Spleen (tissue), 13 donors: ENCODE measurements at places on chromosomes 13 and 19.

DNA sequence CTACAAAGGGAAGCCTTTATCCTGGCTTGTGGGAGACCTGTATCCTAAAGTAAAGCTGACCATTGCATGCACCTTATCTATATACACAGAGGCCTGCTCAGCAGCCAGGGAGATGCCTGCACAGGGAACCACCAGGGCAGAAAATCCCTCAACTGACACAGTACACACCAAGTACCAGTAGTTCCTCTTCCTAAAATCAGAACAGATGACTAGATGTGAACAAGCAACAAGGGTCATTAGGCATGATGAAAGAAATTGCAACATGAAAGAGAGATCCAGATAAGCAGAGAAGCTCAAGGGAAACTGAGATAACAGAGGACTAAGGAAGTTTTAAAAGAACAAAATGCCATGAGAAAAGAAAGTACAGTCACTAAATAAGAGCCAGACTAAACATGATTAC lies 39.7 kb upstream of the SLC7A9 start:
- DNase-seq, result no peak

- no peak for DNase-seq
Observed at GRCh38 chr13:93624311-93624777, 397.7 kb downstream of the GPC6 start.

DNA sequence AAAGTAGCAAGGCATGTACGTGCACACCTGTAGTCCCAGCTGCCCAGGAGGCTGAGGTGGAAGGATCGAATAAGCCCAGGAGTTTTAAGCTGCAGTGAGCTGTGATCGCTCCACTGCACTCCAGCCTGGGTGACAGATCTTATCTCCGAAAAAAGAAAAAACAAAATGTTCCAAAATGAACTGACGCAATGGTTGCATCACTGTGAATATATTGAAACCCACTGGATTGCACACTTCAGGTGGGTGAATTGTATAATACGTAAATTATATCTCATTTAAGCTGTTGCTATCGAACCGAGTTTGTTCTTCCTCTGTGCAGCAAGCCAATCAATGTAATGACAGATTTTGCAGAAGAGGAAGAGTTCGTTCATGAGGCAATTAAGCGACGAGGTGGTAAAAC lies 1.6 kb upstream of the CASP14 start:
- DNase-seq, result no peak

DNA sequence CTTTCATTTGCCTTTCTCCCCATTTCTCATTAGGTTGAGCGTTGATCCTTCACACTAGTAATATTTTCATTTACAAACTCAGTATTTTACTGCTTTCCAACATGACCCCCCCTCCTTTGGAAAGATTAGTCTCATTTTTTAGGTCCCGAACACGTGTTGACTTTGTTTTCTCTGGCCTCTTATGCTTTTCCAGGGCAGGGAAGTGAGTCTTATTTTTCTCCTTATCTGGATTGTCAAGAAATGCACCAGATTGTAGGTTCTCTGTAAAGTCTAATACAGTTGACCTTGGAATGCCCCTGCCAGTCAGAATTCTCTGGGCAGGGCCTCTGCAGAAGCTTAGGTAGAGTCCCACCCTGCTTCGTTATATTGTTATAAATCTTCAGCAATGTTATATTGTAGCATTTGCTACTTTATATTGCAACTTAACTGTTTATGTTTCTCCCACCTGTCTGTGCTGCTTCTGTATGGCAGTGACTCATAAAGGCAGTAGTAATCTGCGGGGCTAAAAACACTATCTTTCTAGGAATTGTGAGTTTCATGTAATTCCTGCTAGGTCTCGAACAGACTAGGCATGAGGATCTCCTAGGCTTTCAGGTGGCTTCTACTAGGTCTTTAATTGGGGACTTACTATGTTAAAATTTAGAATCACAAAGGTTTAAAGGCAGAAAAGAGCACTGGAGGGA lies 2.0 kb downstream of the TDRD3 start:
- DNase-seq, result no peak

DNA sequence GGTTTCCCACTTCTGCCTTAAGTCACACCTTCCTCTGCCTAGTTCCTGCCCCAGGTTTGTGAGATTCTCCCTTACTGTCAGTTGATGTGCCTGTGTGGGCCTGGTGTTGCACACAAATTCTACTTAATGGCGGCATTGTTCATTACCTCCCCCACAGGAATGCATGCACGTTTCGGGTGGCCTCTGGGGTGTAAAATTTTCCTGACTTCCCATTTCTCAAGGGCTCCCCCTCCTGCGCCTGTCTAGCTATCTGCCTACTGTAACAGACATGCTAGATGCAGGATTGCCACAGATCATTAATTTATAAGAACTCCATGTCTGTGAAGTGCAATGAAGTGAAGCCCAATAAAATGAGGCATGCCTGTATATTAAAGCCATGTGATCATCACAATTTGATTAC lies 1466.3 kb downstream of the PCDH9 start:
- no peak for DNase-seq

- DNase-seq, result no peak
Observed at GRCh38 chr19:50268041-50268440, 61.1 kb downstream of the KCNC3 start.

DNA sequence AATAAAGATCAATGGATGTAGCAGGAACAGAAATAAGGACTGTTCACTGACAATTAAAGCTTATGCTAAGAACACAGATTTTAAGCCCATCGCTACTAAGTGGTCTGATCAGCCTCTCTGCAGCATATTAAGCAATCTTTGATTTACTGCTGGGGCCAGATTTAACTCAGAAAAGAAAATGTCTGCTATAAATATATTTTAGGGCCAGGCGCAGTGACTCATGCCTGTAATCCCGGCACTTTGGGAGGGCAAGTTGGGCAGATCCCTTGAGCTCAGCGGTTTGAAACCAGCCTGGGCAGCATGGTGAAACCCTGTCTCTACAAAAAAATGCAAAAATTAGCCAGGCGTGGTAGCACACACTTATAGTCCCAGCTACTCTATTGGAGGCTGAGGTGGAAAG lies 43.0 kb downstream of the METTL21C start:
- DNase-seq, result no peak

- no peak for DNase-seq
Observed at GRCh38 chr19:46841458-46842083, 9.1 kb downstream of the AP2S1 start.

- peak; percentile 77 for DNase-seq
Observed at GRCh38 chr19:52237771-52238400, 31.5 kb upstream of the ZNF766 start.

DNA sequence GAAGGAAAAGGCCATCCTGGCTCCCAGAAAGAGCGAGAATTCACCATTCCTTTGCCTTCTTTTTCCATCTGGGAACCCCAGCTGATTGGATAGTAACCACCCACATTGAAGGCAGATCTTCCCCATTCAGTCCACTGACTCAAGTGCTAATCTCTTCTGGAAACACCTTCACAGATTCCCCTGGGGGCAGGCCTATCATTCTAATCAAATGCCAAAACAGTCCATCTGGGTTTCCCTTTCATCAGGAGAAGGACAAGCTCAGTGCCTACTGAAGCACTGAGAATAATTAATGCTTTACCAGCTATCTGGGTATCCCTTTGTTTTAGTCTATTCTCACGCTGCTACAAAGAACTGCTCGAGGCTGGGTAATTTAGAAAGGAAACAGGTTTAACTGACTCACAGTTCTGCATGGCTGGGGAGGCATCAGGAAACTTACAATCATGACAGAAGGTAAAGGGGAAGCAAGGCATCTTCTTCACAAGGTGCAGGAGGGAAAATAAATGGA lies 293.2 kb downstream of the ENOX1 start:
- DNase-seq, result no peak

DNA sequence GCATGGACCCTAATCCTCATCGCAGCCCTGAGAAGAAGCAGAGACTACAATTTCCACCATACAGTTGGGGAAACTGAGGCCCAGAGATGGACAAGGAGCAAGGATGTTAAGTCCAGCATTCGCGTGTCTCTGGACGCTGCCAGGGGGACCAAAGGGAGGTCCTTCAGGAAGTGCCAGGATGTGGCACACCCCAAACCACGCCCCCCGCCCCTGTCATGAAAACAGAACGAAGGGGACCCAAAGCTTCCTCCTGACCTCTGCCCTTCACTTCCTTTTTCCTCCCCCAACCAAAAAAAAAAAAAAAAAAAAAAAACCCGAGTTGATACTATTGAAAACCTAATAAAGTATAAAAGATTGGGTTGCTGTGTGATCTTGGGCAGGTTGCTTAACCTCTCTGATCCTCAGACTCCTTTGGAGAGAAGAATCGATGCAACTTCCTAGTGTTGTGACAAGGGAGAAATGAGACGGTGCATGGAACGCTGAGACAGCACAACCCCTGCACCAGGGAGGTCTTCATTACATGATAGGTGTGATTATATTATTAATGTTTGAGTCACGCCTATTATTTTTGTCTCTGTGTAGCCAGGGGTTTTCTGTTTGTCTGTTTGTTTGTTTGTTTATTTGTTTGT lies 2.7 kb upstream of the ZBTB7A start:
- peak; percentile 92 for DNase-seq

- no peak for DNase-seq
Observed at GRCh38 chr19:35781650-35782049, 6.3 kb downstream of the ARHGAP33 start.

- no peak for DNase-seq
Observed at GRCh38 chr13:42494157-42494556, 79.8 kb upstream of the TNFSF11 start.

DNA sequence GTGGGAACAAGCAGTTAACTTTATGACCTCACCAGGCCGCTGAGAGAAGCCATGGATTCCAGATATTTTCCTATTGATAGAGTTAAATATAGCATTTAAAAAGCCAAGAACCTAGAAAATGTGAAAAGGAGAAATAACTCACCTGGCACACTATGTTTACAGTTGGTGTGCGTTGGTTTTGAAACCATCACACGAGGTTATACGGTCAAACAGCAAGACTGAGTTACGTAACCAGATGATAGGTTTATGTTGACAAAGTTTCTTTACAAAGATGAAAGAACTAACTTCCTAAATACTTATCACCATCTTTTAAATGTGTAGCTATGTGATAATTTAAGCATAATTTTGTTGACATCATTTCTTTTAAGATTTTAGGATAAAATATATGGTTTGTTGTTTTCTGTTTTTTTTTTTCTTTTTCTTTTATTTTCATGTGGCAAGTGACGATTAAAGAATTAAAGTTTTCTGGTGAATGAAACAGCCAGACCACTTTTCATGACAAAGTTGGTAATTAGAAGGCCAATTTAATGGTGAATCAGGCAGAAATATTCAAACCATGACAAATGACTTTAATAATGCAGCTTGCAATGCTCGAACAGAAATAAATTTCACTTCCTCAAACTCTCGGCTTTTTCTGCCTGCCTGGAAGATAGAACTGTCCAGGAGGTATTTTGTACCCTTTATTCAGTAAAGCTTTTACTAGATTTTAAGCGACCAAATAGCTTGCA lies 339.1 kb upstream of the OBI1 start:
- no peak for DNase-seq

- DNase-seq, result no peak
Observed at GRCh38 chr19:31500197-31500830, 151.1 kb upstream of the TSHZ3 start.

DNA sequence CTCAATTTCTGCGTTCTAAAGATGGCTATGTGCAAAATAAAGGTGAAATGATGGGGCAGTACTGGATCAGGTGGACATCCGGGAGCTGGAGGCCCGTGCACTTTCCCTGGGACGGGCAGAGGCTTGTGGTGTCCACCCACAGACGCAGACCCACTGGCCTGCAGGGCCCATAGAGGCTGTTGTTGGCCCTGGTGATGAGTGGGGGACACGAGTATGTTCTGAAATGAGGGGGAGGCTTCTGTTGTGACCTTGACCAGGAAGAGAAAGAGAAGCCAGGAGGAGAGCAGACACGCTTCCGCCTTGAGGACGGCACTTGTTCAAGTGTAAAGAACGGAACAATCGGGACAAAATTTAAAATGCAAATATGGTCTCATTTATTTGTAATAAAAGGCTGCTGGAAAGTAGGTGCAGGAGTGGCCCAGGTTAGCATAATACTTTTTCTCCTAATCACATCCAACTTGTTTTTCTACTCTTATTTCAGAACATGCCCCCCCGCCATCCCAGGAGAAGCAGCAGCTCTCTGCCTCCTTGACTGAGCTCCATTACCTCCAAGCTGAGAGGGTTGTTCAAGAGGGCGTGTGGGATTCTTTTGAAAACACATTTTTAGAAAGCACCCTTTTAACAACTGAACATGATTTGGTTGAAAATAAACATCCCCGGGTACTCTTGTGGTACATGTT lies 27.1 kb downstream of the ATP11A start:
- DNase-seq, result peak; percentile 38

- DNase-seq, result no peak
Observed at GRCh38 chr19:22526661-22527272, 104.6 kb upstream of the ZNF98 start.

DNA sequence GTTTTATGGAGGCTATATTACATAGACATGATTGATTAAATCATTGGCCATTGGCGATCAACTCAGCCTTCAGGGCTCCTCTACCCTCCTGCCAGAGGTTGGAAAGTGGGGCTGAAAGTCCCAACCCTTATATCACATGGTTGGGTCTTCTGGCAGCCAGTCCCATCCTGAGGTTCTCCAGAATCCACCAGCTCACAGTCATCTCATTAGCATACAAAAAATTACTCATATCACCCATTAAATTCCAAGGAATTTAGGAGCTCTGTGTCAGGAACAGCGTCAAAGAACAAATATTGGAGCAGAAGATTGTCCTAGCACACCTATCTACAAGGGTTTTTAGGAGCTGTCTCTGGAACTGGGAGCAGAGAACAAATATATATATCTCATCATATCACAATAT lies 39.4 kb upstream of the FARP1 start:
- DNase-seq, result no peak

- no peak for DNase-seq
Observed at GRCh38 chr13:25796474-25796873, 255.3 kb downstream of the SHISA2 start.

GRCh38 chr19:11367528-11367927 lies 6.9 kb upstream of the SWSAP1 start:
- no peak for DNase-seq

DNA sequence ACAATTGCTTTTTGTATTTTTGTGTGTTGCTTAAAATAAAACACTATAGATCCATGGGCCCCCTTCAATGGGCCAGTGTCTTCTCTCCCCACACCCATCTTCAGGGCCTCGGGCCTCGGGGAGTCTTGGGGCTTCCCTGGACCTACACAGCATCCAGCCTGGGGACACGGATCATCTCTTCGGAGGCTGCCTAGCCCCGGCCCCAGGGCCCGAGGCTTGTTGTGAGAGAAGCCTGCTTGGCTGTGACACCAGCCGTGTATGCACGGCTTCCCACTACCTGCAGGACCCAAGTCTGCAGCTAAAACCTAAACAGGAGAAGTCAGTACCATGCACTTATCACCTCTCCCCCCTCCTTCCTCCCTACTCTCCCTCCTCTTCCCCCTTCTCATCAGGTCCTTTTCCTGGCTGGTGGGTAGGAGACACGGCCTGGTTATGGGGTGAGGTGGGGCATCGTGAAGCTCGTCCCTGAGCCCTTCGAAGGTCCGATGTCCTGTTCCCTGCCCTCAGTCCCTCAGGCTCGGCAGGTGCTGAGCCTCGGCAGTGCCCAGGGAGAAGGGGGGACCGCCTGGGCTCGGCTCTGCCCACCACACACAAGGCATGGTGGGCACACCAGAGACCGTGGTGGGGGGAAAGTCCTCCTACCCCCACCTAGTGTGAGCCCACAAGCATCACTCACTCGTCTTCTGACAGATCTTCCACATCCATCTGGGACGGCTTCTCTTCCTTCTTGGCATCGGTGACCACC lies 9.5 kb downstream of the C13orf46 start:
- peak; percentile 49 for DNase-seq
